ENCODE measurements at places on chromosomes 3 and 15.
A peak's percentile ranks its signal among the peaks of the same experiment; 100 is the strongest.

DNA sequence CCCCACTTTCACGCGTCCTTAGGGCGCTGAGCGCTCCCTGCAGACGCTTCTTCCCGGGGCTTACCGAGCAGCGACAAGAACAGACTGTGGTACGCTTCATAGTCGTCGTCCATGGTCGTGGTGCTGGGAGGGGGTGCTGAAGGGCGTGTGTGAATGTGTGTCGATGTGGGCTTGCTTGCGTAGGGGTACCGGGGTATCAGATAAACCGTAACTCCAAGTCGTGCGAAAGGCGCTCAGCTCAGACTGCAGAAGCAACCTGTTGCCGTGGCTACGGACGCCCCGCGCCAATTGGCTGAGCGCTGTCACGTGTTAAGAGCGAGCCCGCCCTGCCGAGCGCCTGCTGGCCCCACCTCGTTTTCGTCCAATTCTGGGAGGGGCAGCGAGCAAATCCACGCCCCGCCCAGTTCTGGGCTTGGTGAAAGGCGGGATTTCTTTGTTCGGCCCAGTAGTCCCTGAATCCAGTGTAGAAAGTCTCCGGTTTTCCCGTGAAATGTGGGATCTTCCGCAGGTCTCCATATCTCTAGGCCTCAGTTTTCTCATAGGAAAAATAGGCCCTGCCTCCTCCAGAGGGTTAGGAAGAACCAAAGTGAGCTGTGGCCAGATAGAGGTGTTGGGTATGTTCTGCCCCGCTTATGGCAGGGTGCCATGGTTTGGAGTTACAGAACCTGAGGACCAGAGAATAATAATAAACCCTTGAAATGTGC, at the start of gene EFCAB12:
EFCAB12 (minus strand) TSS at position 261 of the 704 bp plus-strand sequence; CDS start at position 113, 148 bp downstream.
- DNase-seq: peak; percentile 97

GRCh38 chr3:57942872-57943283, 65.3 kb upstream of the FLNB start:
- no peak for DNase-seq

DNA sequence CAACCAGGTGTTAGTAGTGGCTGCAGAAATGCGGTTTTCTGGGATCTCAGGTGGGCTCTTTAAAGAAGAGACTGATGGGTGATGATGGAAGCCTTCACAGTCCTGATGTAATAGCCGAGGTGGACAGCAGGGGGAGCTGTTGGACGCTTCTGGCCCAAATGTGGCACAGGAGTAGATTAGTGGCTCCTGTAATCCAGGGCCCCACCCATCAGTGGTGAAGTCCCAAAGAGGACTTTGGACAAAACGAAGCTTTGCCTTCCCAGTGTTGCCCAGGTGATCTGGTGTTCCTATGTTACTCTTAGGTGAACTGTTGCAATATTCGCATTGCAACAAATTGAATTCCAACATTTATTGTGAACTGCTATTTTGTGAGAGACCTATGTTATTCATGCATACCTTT, 31.8 kb upstream of the MYZAP start:
- DNase-seq: peak; percentile 86

GRCh38 chr3:184347321-184348056, 10.1 kb downstream of the FAM131A start:
- DNase-seq: no peak

Measured in Karpas-422 (cell line).